Caki2 (cell line): ENCODE measurements at places on chromosomes 16 and 17. TPM values are rescaled to one million over a fixed set of nuclear protein-coding genes. Genes with fewer than 3 reads are reported as not detected.

GNG13 gene
- not detected in 2 replicates for total RNA-seq

HS3ST3A1 gene
- 40.4 and 48.6 TPM in 2 replicates for total RNA-seq

OR1F1 gene
- total RNA-seq: not detected in 2 replicates

GAS2L2 gene
- total RNA-seq: not detected in 2 replicates

- DNase-seq: no peak
Observed at GRCh38 chr17:71024172-71024571, 854.8 kb downstream of the KCNJ2 start.

GRCh38 chr16:52103791-52104190 lies 443.2 kb downstream of the TOX3 start:
- DNase-seq: no peak

DNA sequence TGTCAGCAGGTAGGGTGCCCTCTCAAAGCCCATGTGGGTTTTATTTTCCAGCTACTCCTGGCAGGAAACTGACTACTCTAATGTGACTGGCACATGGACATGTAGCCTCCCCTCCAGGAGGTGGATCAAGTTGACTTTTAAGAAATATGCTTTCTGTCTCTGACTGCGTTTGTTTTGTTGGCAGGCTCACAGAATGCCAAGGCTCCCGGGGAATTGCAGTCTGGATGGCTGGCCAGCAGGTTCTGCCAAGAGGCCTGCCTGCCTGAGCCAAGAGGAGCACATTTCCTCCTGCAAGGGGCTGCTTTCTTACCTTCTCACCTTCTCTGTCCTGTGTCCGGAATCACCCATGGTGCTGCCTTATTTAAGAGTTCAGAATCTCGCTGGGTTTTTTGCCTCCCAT lies 217.3 kb upstream of the ERCC4 start:
- DNase-seq: no peak

DNA sequence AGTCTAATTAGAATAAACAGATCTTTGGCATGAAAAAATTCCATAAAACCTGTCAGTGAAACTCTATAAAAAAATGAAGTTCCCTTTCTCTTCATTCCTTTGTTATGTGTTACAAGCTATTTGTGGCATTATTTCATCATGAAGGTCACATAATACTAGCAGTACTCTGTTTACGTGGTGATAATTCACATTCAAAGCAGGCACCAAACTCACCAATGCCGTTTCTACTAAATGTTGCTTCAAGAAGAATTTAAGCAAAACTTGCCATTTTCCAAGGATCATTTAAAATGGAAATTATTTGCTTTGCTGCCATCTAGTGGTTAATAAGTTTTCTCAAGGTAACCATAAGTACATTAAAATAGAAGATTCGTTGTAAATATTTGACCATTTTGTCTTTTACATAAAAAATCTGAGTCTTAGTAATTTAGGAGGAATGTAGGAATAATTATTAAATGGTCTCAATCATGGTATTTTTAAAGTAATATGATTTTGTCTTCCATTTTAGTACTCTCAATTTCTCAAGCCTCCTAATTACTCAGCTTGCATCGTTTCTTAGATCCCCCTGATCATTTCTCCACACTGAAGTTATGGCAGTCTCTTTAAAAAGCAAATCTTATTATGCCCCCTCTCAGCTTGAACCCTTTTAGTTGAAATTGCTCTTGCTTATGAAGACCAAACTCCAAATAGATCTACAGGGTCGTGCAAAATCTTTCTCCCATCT lies 80.8 kb downstream of the OMG start:
- DNase-seq: peak; percentile 19

DNA sequence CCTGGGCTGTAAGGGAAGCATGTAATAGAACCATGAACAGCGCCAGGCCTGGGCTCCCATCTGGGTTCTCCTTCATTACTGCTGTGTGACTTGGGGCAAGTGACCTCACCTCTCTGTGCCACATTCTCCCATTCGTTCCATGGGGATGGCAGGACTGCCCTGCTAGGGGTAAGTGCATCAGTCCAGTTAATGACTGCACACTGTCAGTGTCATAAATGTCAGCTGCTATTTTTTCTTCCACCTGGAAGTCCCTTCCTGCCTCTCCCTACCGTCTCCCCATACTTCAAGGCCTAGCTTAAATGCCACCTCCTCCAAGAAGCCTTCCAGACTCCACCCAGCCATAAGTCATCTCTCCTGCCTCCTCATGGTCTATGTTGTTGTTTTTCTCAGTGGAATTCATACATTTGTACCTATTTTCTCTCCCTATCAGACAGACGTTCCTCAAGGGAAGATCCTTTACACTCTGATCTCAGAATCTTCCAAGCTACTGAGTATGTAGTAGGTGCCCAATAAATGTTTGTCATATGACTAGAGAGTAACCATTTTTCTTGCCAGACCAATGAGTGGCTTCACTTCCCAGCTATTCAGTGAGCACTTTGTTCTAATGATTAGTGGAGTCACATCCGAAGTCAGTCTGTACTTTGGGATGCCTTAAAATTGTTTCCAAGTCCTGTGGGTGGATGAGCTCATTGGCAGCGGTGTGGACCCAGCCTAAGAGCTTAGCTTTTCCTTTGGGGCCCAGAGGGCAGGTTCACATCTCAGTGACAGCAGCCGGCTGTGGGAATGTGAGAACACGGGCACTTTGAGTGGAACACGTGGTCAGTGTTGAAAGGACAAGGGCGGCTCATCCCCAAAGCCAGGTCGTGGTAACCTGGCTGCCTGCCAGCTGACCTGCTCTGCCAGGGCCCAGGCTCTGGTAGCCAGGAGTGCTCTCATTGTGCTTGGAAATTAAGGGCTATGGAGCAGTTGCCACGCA lies 147.5 kb upstream of the GSE1 start:
- DNase-seq: no peak

GRCh38 chr16:54921206-54921824 lies 9.3 kb upstream of the IRX5 start:
- DNase-seq: peak; percentile 22

- peak; percentile 65 for DNase-seq
Observed at GRCh38 chr16:56609463-56609921, 1.1 kb downstream of the MT2A start.

DNA sequence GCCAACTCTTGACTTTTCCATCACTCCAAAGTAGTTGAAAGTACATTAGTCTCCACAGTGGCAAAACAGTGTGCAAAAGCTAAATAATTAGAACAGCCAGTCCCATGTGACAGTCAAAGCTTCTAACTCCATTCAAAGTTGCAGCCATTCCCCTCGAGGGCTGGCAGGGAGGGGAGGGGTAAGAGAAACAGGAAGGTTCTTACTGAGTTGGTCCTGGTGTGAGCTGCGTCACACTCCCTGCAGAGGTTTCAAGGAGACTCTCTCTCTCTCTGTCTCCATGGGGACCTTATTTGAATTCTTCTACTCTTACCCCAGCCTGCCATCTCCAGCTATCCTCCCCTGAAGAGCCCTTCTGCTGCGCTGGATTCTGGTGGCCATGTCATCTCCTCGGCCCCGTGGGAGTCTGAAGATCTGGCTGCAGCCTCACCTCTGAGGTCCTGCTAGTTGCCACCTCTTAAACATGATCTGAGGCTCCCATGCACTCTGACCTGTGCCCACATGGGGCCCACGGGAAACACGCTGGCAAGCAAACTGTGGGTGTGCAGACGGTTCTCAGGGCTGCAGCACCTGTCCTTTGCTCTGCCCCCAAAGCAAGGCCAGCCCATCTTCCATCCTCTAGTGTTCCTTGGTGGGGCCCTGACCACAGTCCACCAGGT lies 23.3 kb upstream of the STH start:
- no peak for DNase-seq

- no peak for DNase-seq
Observed at GRCh38 chr17:20263595-20263994, 203.7 kb downstream of the LGALS9B start.

- no peak for DNase-seq
Observed at GRCh38 chr17:28812748-28813377, 29.7 kb downstream of the FAM222B start.

DNA sequence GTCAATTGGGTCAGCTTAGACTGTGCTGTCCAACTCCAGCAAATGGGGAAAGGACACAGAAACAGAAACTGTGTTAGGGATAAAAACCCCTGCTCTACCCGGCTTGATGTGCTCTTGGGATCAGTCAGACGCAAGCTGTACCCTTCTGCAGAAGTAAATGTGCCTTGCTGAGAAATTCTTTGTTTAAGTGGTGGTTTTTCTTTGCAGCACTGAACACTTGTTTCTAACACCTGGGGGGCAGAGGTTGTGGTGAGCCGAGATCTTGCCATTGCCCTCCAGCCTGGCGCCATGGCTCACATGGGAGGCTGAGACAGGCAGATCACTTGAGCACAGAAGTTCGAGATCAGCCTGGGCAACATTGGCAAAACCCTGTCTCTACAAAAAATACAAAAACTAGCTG lies 18.5 kb upstream of the ARL4D start:
- DNase-seq: peak; percentile 34
